ENCODE measurements at places on chromosomes 7 and 10.

GRCh38 chr7:8386926-8387550 is 46.4 kb upstream of the NXPH1 start:
- no peak for DNase-seq

DNA sequence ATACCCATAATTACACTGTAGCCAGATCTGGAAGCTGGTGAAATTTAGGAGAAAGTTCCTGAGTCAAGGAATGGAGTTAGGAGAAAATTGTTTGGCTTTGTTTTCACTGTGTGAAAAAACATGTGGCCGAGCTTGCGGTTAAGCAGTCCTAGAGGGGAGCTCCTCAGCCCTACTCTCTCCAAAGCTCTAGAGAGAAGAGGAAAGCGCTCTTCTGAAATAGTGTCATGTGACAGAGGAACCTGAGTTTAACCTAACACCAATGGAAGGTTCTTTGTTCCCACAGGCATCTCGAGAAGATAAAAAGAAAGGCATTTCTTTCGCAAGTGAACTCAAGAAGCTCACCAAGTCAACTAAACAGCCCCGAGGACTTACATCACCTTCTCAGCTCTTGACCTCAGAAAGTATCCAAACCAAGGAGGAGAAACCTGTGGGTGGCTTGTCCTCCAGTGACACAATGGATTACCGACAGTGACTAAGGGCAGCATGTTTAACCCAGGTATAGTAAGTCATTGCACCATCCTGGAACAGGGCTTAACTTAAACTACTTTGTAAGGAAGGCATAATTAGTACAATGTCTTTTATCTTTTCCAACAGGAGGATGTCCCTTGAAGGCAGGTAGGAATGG is 38.0 kb downstream of the NOC3L start:
- no peak for DNase-seq

GRCh38 chr7:78863281-78863680 is 590.2 kb downstream of the MAGI2 start:
- DNase-seq: no peak

- no peak for DNase-seq
These were observed 129.0 kb downstream of the MARCHF5 start for GRCh38 chr10:92419740-92420545.

GRCh38 chr7:105876964-105877601 is 684 bp upstream of the ATXN7L1 start:
- no peak for DNase-seq

DNA sequence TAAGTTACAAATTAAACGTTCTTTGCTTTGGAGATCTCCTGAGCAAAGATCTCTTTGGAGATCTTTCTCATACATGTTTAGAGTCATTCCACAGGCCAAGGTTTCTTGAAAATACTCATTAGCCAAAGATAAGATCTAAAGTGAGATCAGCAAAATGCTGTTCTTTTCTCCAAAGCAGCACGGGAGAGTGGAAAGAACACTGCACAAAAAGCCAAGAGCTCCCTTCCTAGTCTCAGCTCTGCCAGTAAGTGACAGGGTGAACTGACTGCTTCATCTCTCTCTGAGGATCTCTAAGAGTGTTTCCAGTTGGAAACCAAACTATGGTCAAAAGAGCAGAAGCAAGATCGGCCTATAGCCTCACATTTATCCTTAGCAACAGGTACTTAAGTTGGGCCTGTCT is 168.4 kb upstream of the ASAH2 start:
- peak; percentile 59 for DNase-seq

DNA sequence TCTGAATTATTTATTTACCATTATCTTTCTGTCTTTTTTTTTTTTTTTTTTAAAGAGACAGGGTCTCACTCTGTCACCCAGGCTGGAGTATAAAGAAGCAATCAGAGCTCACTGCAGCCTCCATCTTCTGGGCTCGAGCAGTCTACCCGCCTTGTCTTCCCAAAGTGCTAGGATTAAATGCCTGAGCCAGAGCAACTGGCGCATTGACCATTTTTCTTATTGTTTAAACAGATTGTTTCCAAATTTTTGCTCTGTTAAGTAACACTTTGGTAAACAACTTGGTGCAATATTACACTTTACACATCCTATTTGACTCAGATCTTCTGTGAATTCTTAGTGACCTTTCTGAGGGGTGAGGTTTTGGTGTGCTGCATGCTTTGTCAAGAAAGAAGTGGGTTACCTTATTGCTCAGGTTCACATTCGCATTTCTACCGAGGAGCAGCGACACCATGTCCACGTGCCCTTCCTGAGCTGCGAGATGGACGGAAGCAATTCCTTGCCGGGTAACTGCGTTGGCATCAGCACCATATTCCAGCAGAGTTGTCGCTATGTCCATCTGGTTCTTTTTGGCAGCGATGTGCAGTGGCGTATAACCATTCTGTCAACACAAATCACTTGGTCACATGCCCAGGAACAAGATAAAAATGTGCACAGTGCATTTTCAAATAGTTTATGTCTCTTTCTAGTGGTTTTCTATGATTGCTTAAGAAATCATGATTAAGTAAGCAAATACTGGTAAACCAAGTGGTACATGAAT is 203.2 kb downstream of the ANK3 start:
- DNase-seq: no peak

- no peak for DNase-seq
These were observed 315.1 kb downstream of the TNS3 start for GRCh38 chr7:47266799-47267198.

GRCh38 chr10:29839826-29840515 is 205.2 kb upstream of the SVIL start:
- no peak for DNase-seq

DNA sequence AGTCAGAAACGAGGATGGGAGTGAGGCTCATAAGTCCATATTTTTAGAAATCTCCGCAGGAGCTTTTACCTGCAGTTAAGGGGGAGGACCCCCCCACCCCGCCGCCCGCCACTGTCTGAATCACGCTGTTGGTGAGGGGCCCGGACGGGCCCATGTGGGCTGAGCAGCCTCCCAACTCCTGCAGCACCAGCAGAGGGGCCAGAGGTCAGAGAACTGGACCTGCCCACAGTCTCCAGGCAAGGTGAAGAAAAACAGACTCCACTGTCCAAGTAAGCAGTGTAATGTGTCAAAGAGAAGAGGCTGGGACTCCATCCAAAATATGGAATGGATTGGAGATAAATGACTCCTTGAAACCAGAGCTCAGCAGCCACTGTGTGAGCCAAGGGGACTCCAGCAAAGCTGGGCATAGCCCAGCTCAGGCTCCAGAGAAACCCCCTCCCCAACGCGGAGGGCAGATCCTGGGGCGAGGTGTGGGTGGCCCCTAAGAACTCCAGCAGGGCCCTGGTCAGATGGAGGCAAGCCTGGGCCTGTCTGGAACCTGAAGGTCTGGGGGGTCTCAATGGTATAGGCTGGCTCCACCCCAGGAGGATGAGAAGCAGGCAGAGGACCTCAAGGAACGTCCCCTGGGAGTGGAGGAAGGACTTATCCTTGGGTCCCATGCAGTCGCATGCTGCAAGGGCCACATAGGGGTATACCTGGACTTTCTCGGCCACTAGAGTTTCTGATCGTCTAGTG is 128.5 kb upstream of the TNS3 start:
- no peak for DNase-seq

DNA sequence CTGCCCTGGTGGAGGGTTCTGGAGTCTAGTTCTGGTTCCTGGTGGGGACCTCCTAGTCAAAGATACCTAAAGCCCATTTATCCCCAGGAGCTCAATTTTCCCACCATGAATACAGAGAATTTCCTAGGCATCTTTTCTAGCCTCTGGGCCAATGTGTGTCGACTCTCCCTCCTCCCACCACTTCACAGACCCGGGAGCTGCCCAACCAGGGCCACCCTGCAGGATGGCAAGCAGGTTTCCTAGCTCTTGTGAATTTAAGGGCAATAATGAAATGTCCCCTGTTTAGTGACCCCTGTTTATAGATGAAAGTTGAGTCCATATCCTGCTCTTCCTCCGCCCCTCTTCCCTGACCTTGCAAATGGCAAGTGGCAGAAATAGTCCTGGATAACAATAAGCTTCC is 9.4 kb downstream of the DLX5 start:
- no peak for DNase-seq

DNA sequence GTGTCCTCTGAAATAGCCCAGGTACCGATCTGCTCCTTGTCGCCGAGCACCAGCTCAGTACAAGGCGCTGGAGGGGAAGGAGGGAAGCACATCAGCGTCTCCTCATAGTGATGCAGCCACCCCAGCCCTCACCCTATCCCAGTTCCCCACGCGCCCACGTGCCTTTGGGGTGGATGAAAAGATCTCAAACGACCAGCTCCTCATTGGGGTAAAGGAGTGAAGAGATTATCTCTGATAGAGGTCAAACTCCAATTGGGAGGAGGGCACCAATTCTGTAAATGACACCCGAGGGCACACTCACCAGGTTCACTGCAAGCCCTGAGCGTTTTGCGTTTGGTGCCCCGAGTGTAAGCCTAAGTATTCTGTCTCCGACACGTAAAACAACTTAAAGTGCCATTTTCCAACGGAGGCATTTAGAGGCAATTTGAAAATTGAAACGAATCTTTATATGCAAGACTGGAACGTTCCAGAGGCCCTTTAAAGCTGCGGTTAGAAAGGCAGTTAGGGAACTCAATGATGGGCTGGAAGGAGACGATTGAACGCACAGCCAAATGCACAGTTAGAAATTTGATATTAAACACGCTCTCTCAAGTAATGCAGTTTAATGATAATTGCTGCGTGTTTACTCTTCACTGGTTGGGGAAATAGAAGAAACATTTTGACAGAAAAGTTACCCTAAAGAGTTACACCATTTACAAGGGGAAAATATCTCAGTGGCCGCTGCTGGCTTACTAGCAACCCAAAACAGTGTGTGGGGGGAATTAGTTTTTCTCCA is 8.9 kb upstream of the EMX2 start:
- DNase-seq: no peak

- no peak for DNase-seq
These were observed 5.3 kb downstream of the WIPF3 start for GRCh38 chr7:29811586-29811985.

- no peak for DNase-seq
These were observed 113.8 kb upstream of the HPS1 start for GRCh38 chr10:98560565-98560964.

GRCh38 chr10:30027057-30028005 is 32.1 kb downstream of the JCAD start:
- peak; percentile 95 for DNase-seq

DNA sequence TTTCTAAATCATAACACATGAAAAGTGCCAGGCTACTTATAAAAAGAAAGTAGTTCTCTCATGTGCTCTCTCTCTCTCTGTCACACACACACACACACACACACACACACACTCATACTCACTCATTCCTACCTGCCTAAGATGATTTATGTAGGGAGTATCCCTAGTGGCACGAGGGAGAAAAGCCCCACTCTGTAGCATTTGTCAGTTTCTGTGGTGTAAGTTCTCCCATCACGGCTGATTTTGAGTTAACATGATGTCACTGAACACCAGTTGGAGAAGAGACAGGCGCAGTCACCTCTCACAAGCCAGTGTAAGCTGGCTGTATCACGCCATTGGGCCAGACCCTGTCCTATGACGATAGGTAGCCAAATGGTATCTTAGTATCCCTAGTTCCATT is 395.4 kb downstream of the SFMBT2 start:
- no peak for DNase-seq

DNA sequence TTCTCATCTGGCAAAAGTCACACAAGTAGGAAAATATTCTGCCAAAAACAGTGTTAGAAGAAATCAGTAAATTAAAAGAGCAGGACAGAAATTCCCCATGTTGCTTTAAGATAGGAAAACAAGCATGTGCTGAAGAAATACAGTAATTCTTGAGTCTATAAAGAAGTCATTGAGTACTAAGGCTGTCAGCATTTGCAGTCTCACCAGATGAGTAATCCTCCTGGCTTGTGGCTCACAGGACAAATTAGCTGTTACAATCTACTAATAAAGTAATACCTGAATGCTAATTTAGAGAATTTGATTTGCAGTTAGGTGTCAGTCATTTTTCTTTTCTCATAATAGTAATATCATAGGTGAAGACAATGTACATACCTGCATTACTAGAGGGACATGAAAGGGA is 1158.9 kb upstream of the CELF2 start:
- no peak for DNase-seq

- no peak for DNase-seq
These were observed 743 bp upstream of the NRF1 start for GRCh38 chr7:129610709-129611245.

- no peak for DNase-seq
These were observed 5.9 kb upstream of the LGI1 start for GRCh38 chr10:93751832-93752231.

- no peak for DNase-seq
These were observed 115.3 kb upstream of the MYO3A start for GRCh38 chr10:25818751-25819150.

DNA sequence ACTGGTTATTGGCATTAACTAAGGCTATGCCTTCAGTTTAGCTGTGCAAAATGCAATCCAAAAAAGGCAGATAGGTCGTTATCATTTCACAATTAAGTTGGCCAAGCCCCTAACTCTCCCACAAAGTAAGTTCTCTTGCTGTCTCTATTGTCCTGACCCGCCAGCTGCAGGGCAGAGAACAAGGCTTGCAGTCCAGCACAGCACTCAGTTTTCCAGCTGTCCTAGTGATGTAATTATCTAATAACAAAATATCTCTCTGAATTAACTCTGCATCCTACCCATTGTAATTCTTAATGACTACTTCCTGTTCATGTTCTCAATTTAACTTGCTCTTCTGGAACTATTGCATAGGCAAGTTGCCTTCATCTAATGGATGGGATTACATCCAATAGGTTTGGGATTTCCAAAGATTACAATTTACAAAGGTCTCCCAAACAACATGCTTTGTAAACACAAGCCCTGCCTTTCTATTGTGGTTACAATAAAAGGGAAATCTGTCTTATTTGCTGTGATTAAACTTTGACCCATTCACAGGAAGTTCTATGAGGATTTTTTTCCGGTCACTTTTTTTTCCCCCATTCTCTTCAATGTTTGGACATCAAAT is 55.2 kb downstream of the CDK6 start:
- no peak for DNase-seq

- no peak for DNase-seq
These were observed 25.7 kb downstream of the C7orf25 start for GRCh38 chr7:42886129-42886528.

DNA sequence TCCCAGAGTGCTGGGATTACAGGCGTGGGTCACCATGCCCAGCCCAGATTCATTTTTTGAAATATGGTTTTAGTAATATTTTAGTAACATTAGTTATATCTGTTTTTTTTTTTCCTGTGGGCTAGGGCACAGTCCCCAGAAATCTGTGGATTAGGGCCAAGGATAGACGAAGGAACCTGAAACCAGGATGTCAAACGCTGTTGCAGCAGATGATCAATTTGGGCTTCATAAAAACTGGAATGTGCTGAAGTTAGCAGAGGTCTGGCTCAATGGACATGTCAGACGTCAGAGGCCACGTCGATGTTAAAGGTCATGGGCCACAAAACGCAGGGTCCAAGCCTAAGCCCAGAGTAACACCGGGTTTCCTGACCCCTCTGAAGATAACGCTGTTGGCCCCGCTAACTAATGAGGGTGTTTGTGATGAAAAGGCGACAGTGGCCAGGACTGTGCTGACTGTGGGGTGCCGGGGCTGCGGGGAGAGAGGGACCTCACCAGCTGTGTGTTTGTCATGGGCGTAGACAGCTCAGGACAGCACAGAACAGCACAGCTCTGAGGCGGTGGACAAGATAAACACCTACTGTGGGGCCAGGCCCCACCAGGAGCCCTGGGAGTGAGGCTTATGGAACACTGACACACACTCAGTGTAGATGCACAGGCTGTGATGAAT is 23.8 kb upstream of the GTPBP4 start:
- DNase-seq: no peak

- no peak for DNase-seq
These were observed 34.5 kb downstream of the EBF3 start for GRCh38 chr10:129929343-129930292.

Measured in activated CD4-positive, alpha-beta T cell treated with anti-CD3 and anti-CD28 coated beads, Interleukin-2, Interleukin-4, amounts not matched to agents 100 ng/mL and 50 ng/mL, durations not matched to agents 16 hours and 8 hours (primary cell).